Upper lobe of right lung (tissue), 1 donor: ENCODE measurements at places on chromosomes 16 and 17. TPM values are rescaled to one million over a fixed set of nuclear protein-coding genes. Genes with fewer than 3 reads are reported as not detected.

- H3K27ac ChIP-seq, result no peak within 1 kb of the TSS
- H3K27me3 ChIP-seq, result peaks cover 14% of the 10 kb centered on the region
- no peak for DNase-seq
- no peaks in the 10 kb centered on the region for H3K36me3 ChIP-seq
- H3K4me1 ChIP-seq, result peaks cover 11% of the 10 kb centered on the region
- H3K4me3 ChIP-seq, result peak within 1 kb of the TSS; percentile 34
Measured at GRCh38 chr16:75495076-75495674, at the start of gene CHST6. Gene CHST6 (minus strand): TSS chr16:75495441. CDS start chr16:75479828, 15,613 bp downstream.

DNA sequence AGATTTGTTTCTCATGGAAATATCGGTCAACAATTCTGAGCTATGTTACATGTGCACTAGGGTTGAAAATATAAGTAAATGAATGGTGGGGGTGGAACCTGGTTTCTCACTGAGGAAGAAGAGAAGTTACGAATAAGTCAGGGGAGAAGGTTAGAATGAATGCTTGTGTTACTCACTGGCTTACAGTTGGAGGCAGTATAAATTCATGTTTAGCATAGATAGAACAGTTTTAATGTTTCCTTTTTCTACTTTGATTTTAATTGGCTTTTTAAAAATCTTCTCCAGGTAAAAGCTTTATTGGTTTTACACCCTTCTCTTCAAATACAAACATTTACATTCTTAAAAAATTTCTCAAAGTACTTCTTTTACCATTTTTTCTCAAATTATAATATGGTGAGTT, 1113.7 kb downstream of the CDH11 start:
- H3K4me3 ChIP-seq, result no peak overlapping the region
- DNase-seq, result no peak
- H3K27me3 ChIP-seq, result no peaks in the 10 kb centered on the region
- H3K4me1 ChIP-seq, result no peaks in the 10 kb centered on the region
- H3K27ac ChIP-seq, result no peak overlapping the region

DNA sequence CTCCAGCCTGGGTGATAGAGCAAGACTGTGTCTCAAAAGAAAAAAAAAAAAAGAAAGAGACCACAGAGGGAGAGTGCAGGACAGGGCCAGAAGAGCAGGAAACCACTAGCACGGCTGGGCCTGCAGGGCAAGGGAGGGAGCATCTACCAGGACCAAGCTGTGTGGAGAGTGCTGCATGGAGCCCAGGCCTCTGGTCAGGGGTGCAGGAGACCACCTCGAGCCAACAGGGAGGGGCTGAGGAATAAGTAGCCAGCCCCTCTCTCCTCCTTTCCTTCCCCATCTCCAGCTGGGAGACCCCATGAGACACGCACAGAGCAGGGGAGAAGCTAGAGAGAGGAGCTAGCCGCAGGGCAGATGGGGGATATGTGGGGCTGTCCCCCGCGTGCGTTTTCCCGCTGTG, 67.0 kb upstream of the DNAH17 start:
- no peaks in the 10 kb centered on the region for H3K27me3 ChIP-seq
- peak; percentile 33 for DNase-seq
- H3K4me3 ChIP-seq, result no peak overlapping the region
- H3K27ac ChIP-seq, result no peak overlapping the region
- no peaks in the 10 kb centered on the region for H3K36me3 ChIP-seq
- no peaks in the 10 kb centered on the region for H3K4me1 ChIP-seq

C16orf54 gene
- total RNA-seq, result 7.3 TPM

PIK3R5 gene
- 37.7 TPM for total RNA-seq

FOXL1 gene
- 0.81 TPM for total RNA-seq
